ENCODE measurements at places on chromosomes 5 and 9. TPM values are rescaled to one million over a fixed set of nuclear protein-coding genes. Genes with fewer than 3 reads are reported as not detected.

SLC45A2 gene
- total RNA-seq, result 0.06 TPM

SNX18 gene
- 17.9 TPM for total RNA-seq

AGXT2 gene
- total RNA-seq, result not detected

PCDHB6 gene
- total RNA-seq, result 1.5 TPM

SAXO1 gene
- total RNA-seq, result 0.15 TPM

Measured in neural progenitor cell (in vitro differentiated cells).